SJCRH30 (cell line): ENCODE measurements at places on chromosomes 1 and 21.
A peak's percentile ranks its signal among the peaks of the same experiment; 100 is the strongest.

GRCh38 chr1:175742790-175743459 lies 470 bp downstream of the TNR start:
- no peak overlapping the region for H3K27ac ChIP-seq
- H3K36me3 ChIP-seq: no peaks in the 10 kb centered on the region

- no peak for DNase-seq
- peaks cover 16% of the 10 kb centered on the region for H3K4me1 ChIP-seq
- H3K27me3 ChIP-seq: no peaks in the 10 kb centered on the region
- peak overlapping the region; percentile 71 for H3K27ac ChIP-seq
- H3K36me3 ChIP-seq: peaks cover 70% of the 10 kb centered on the region
- no peak overlapping the region for H3K4me3 ChIP-seq
These were observed 21.6 kb upstream of the GUCA2A start for GRCh38 chr1:42186152-42186551.

- no peaks in the 10 kb centered on the region for H3K27me3 ChIP-seq
- DNase-seq: no peak
- H3K4me3 ChIP-seq: no peak overlapping the region
- no peak overlapping the region for H3K27ac ChIP-seq
These were observed 12.3 kb downstream of the SLC44A3 start for GRCh38 chr1:94832446-94832845.

DNA sequence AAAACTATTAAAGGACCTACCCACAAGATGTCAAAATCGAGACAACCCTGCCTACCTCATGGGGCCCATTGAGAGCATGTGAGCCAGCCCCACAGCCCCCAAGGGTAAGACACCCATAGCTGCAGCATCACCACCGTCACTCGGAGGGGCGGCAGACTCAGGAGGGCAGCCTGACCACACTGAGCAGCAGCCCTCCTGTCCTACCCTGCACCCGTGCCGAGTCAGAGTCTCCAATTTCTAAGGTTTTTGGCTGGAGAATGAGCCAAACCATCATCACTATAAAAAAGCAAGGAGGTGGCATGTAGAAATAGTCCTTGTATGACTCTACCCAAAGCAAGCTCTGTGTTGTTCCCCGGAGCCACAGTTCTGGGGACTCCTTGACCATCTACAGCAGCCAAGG lies 94.7 kb downstream of the SSBP3 start:
- H3K27me3 ChIP-seq: no peaks in the 10 kb centered on the region
- H3K36me3 ChIP-seq: no peaks in the 10 kb centered on the region
- no peak overlapping the region for H3K27ac ChIP-seq
- H3K4me3 ChIP-seq: no peak overlapping the region
- no peak for DNase-seq

GRCh38 chr1:14365301-14365988 lies 233.0 kb upstream of the KAZN start:
- no peak overlapping the region for H3K4me3 ChIP-seq
- H3K27ac ChIP-seq: no peak overlapping the region
- DNase-seq: no peak
- H3K27me3 ChIP-seq: peaks cover 6% of the 10 kb centered on the region; the same call in 1 of the 2 replicates

DNA sequence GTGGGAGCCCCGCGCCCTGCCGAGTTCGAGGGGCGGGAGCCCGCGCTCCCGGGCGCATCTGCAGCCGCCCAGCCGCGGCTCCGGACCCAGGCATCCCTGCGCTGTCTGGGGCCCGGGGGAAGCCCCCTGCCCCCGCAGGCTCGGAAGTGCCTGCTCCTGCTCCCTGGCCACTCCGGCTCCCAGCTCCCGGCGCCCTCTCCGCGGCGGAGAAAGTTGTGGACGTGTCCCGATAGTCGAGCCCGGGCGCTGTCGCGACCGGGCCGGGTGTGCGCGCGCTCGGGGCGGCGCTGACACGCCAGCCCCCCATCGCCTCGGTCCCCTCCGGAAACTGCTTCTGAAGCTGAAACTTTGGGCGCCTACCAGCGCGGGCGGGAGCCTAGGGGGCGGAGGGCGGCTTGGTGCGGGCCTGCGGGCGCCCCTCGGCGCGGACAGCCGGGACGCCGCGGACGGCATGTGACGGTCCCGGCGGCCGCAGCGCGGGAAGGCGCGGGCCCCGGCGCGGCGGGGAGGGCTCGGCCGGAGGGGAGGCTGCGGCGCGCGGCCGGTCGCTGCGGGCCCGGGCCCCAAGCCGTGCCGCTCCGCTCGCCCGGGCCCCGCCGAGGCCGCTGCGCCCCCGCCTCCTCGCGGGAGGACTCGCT lies 515 bp downstream of the MAN1C1 start:
- peaks cover 8% of the 10 kb centered on the region; the same call in 1 of the 2 replicates for H3K36me3 ChIP-seq
- H3K27ac ChIP-seq: peak overlapping the region; percentile 87
- H3K4me1 ChIP-seq: peaks cover 12% of the 10 kb centered on the region
- DNase-seq: no peak
- H3K4me3 ChIP-seq: peak overlapping the region; percentile 97
- no peaks in the 10 kb centered on the region for H3K27me3 ChIP-seq

- no peaks in the 10 kb centered on the region for H3K27me3 ChIP-seq
- no peak for DNase-seq
- H3K36me3 ChIP-seq: no peaks in the 10 kb centered on the region
- no peak overlapping the region for H3K4me3 ChIP-seq
- H3K27ac ChIP-seq: no peak overlapping the region
These were observed 7.0 kb downstream of the ADAMTSL4 start for GRCh38 chr1:150555971-150556865.

GRCh38 chr21:40729761-40730425 lies 117.1 kb downstream of the DSCAM start:
- H3K4me1 ChIP-seq: no peaks in the 10 kb centered on the region
- H3K27me3 ChIP-seq: peaks cover 12% of the 10 kb centered on the region; the same call in 1 of the 2 replicates
- H3K4me3 ChIP-seq: no peak overlapping the region

DNA sequence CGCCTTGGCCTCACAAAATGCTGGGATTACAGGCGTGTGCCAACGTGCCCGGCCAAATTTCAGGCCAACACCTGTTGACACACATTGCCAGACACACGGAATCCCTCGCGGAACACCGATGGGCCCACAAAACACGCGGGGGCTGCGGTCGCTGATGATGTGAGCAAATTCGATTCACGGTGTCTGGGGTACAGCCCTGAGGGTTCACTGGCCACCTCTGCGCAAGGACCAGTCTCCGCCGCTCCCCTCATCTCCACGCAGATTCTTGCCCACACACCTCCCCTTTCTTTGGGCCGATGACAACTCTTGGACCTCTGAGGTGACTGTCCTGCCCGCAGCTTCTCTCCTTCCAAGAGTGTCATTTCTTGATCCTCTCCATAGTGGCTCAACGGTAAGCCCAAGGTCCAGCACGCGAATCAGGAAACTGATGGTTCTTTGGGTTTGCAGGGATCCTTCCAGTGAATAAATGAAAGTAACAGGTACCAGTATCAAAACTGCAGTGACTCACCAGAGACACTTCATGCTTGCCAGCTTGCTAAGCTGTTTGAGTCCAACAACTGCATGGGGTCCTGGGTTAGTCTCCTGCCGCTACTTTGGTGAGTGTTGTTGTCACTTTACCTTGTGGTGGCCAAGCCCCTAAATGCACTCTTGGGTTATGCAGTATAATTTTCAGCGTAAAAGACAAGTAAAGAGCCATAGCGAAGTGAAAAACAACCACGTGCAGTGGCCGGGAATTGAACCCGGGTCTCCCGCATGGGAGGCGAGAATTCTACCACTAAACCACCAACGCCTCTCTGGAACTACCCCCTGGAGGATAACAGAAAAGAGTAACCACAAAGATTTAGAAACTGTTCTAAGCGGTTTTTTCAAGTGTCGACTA lies 11.0 kb upstream of the RNU1-3 start:
- no peaks in the 10 kb centered on the region for H3K36me3 ChIP-seq
- H3K27ac ChIP-seq: no peak overlapping the region
- no peak overlapping the region for H3K4me3 ChIP-seq

- no peak for DNase-seq
- no peaks in the 10 kb centered on the region for H3K27me3 ChIP-seq
- H3K4me3 ChIP-seq: no peak overlapping the region
- H3K27ac ChIP-seq: no peak overlapping the region
These were observed 13.8 kb downstream of the RBM34 start for GRCh38 chr1:235147269-235147668.
